Transverse colon (tissue), 4 donors: ENCODE measurements at places on chromosomes 1 and 21.

DNA sequence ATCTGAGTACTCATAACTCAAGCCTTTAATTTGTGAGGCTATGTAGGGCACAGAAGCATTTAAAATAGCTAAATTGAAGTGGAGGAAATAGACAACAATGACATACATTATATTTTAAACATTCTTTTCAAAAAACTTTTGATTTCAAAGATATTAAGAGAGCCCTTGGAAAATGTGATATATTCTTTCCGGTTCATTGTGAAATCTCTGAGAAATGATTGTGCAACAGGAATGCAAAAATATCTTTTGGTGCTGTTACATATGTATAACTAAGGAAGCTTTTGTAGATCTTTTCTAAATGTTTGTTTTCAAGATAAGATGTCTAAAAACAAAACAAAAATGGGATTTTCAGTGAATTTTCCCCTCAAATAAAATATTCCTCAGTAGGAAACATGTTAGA, 185.2 kb downstream of the LEPR start:
- DNase-seq, result no peak
- H3K27ac ChIP-seq, result no peak overlapping the region
- H3K36me3 ChIP-seq, result no peaks in the 10 kb centered on the region
- H3K4me1 ChIP-seq, result no peaks in the 10 kb centered on the region
- no peaks in the 10 kb centered on the region for H3K27me3 ChIP-seq
- no peak overlapping the region for H3K4me3 ChIP-seq

- H3K4me1 ChIP-seq, result no peaks in the 10 kb centered on the region
- H3K4me3 ChIP-seq, result no peak overlapping the region
- no peaks in the 10 kb centered on the region for H3K27me3 ChIP-seq
- no peak for DNase-seq
These were observed 124.6 kb downstream of the NRDC start for GRCh38 chr1:51753969-51754368.

DNA sequence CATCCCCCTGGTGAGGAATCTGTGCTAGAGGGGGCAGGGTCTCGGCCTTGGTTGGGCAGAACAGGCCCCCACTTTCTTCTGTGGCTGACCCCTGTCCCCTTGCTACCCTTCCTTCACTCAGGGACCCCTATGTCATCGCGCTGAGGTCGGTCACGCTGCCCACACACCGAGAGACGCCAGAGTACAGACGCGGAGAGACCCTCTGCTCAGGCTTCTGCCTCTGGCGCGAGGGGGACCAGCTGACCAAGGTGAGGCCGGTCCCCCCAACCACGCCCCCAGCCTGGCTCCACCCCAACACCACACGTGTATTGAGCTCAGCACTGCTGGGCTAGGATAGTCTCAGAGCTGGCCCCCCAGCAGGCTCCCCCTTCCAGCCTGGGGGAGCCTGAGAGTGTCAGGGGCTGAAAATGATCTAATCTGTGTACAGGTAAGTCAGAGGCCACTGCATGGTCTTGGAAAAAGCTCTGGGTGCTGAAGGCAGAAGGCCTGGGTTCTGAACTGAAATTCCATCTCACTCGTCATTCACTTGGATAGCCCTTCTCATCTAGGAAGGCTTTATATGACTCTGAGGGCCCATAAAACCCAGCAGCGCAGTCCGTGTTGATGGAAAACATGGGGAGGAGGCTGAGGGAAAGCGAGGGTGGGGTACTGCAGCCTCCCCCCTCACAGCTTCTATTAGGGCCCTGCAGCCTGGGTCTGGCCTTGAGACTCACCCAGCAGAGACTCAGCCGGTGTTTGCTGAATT, 15.3 kb downstream of the FAM151A start:
- H3K27ac ChIP-seq, result no peak overlapping the region
- no peak for DNase-seq
- no peaks in the 10 kb centered on the region for H3K36me3 ChIP-seq

- no peak overlapping the region for H3K4me3 ChIP-seq
- no peak overlapping the region for H3K27ac ChIP-seq
- DNase-seq, result no peak
- H3K27me3 ChIP-seq, result no peaks in the 10 kb centered on the region
These were observed 41.8 kb upstream of the TTC22 start for GRCh38 chr1:54842963-54843362.

DNA sequence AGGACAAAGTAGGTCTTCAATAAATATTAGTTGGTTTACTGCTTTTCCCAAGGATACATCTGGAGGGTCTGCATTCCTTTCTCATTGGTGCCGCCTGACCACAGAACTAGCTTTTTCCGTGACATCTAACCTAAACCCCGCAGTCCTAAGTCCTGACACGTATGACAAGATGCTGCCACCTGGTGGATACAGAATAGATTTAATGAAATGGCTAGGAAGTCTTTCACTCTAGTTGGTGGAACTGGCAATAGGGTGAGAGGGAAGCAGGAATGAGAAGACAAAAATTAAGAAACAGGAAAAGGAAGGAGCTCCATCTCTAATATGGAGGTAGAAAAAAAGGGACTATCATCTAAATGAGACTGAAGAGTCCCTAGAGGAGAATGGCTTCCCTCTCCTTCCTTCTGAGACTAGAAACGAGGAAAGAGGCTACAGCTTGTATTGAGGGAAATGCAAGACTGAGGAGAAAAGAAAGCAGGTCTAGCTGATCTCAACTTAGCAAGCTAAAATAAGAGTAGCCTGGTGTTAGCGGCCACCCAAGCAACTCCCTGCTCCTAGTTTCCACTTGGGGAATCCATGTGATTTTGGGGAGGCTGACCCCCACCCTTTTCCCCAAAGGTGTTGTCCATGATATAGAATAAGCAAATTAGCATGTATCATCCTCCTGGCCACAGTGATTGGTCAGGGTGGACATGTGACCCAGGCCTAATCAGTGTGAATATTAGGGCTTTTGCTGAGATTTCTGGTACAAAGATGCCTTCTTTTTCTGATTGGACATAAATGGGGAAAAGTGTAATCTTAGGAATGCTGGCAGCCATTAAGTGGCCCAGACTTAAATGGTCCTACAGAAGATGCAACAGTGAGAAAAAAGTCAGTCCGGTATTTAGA, 5.9 kb downstream of the RFX5 start:
- DNase-seq, result peak; percentile 38
- peak overlapping the region; percentile 52 for H3K27ac ChIP-seq
- H3K36me3 ChIP-seq, result no peaks in the 10 kb centered on the region
- H3K4me3 ChIP-seq, result no peak overlapping the region

DNA sequence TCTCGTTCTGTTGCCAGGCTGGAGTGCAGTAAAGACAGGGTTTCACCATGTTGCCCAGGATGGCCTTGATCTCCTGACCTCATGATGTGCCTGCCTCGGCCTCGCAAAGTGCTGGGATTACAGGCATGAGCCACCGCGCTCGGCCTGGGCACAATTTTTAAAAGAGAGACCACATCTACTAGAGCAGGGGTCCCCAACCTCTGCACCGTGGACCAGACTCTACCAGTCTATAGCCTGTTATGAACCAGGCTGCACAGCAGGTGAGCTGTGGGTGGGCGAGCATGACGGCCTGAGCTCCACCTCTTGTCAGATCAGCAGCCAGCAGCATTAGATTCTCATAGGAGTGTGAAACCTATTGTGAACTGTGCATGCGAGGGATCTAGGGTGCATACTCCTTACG, 20.8 kb downstream of the TNNT2 start:
- no peak overlapping the region for H3K27ac ChIP-seq
- no peak for DNase-seq
- no peak overlapping the region for H3K4me3 ChIP-seq
- H3K27me3 ChIP-seq, result peaks cover 6% of the 10 kb centered on the region

- no peaks in the 10 kb centered on the region for H3K27me3 ChIP-seq
- no peaks in the 10 kb centered on the region for H3K36me3 ChIP-seq
- no peaks in the 10 kb centered on the region for H3K4me1 ChIP-seq
- no peak overlapping the region for H3K4me3 ChIP-seq
- no peak for DNase-seq
These were observed 104.6 kb downstream of the LAMC2 start for GRCh38 chr1:183290628-183291027.

- no peaks in the 10 kb centered on the region for H3K36me3 ChIP-seq
- DNase-seq, result no peak
- peaks cover 32% of the 10 kb centered on the region for H3K27me3 ChIP-seq
- H3K4me1 ChIP-seq, result peaks cover 4% of the 10 kb centered on the region
- H3K27ac ChIP-seq, result no peak overlapping the region
These were observed 52.7 kb downstream of the VWA5B1 start for GRCh38 chr1:20343149-20343937.

GRCh38 chr1:9844756-9845155, 21.0 kb upstream of the CLSTN1 start:
- DNase-seq, result no peak
- H3K36me3 ChIP-seq, result no peaks in the 10 kb centered on the region
- H3K4me1 ChIP-seq, result peaks cover 25% of the 10 kb centered on the region

DNA sequence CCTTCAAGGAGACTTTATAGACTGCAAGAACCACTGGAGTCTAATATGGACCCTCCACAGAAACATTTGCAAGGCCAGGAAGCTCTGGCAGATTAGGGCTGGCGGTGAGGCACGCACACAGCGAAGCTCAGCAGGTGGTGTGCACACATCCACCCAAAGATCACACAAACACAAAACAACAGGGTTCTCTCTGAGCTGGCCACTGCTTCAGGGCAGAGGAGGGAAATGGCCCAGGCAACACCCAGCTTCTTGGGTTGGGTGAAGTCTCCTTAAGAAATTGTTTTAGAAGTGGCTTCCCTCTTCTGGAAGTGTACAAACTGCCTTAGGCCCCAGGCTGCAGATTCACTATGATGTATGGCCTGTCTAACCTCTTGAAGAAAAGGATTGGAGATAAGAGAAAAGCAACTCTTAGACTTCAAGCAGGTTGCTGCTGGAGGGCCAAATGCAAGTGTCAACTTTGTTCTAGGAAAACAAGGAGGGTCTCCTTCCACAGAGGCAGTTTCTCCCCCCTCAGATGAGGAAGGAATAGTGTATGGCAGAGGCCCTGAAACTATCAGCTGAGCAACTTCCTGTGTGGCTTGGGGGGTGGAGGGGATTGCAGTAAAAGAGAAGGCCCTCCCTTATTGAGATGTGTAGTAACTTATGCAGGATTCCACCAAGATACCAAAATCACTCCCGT, 2.0 kb downstream of the RCSD1 start:
- peak overlapping the region; percentile 82 for H3K27ac ChIP-seq
- no peaks in the 10 kb centered on the region for H3K36me3 ChIP-seq
- H3K4me3 ChIP-seq, result peak overlapping the region; percentile 57
- peaks cover 42% of the 10 kb centered on the region for H3K4me1 ChIP-seq

GRCh38 chr21:17590430-17590829, 22.3 kb downstream of the BTG3 start:
- H3K27ac ChIP-seq, result no peak overlapping the region
- no peaks in the 10 kb centered on the region for H3K27me3 ChIP-seq
- peaks cover 4% of the 10 kb centered on the region for H3K4me1 ChIP-seq

- H3K4me3 ChIP-seq, result no peak overlapping the region
- H3K36me3 ChIP-seq, result no peaks in the 10 kb centered on the region
- H3K27me3 ChIP-seq, result no peaks in the 10 kb centered on the region
- no peak overlapping the region for H3K27ac ChIP-seq
These were observed 119.1 kb downstream of the ACTL8 start for GRCh38 chr1:17874231-17874630.

- no peaks in the 10 kb centered on the region for H3K27me3 ChIP-seq
- H3K36me3 ChIP-seq, result no peaks in the 10 kb centered on the region
- H3K27ac ChIP-seq, result no peak overlapping the region
- no peaks in the 10 kb centered on the region for H3K4me1 ChIP-seq
These were observed 44.1 kb upstream of the TSPAN2 start for GRCh38 chr1:115133440-115133839.

DNA sequence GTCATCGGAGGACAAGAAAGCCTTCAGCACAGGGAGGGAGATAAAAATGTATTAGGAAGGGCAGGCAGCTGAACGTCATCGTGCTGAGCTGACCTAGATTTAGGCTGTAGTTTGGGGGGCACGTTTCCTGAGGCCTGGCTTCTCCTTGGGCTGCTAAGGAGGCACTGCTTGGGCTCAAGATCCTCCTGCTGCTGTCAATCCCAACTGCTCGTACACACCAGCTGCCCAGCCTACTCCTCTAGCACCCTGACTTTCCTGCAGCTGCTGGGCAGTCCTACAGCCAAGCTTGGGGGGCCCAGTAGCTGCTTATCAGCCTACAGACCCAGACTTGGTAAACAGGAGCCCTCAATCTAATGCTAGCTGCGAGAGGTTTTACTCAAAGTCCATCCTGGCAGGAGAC, 6.2 kb downstream of the TMEM35B start:
- H3K36me3 ChIP-seq, result no peaks in the 10 kb centered on the region
- H3K4me3 ChIP-seq, result no peak overlapping the region
- no peak for DNase-seq
- H3K27ac ChIP-seq, result no peak overlapping the region
- H3K4me1 ChIP-seq, result peaks cover 5% of the 10 kb centered on the region

DNA sequence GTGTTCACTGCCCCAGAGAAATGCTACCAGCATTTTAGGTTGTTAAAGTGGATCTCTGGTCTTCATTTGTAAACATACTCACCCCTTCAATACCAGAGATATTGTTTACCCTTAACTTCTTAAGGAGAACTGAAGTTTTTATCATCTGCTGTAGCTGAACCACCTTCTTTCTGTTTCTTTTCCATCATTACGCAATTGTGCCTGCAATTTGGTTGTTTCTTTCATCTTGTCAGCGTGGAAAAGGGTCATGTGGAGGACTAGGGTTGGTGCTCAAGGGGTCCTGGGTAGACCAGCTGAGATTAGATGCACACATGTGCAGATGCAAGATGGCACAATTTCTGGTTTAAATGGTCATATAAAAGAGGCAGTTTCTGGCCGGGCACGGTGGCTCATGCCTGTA, 23.0 kb downstream of the GART start:
- no peaks in the 10 kb centered on the region for H3K36me3 ChIP-seq
- no peak for DNase-seq
- H3K27ac ChIP-seq, result no peak overlapping the region
- no peaks in the 10 kb centered on the region for H3K4me1 ChIP-seq
